ENCODE measurements at places on chromosomes 2 and 18.
A peak's percentile ranks its signal among the peaks of the same experiment; 100 is the strongest.

- no peak for DNase-seq
These were observed 2096.3 kb upstream of the CELF4 start for GRCh38 chr18:39661856-39662366.

DNA sequence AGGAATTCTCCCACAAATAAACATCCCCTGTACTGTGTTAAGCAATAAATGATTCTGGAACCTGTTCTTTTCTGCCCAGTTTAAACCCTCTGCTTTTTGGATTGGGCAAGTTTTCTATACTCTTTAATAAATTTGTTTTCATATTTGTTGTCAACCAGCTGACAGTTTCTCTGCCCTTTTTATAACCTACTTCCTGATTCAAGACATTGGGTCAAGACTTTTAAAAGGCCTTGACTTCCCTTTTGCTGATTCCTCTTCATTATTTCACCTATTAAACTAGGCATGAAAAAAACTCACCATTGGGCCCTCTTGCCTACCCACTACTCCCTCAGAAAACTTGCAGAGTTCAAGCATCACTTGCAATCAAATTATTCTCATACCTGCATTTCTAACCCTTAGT lies 459.5 kb downstream of the ARHGAP15 start:
- DNase-seq: no peak

DNA sequence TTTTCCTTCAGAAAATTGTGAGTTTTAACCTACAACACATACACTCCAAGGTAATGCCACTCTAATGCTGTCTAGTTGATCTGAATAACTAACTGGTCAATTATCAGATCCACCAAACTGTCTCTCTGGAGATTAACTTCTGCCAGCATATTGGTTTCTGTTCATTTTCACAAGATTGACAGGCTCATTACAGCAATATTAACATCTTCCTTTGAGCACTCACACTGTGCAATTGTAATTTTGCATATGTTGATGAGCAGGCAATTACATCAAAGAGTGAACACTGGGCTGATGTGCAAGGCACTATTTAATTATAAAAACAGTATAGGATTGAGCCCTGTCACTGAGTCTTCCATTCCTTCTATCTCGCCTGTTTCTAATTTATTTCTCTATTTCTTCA lies 197.3 kb downstream of the SLC8A1 start:
- no peak for DNase-seq

DNA sequence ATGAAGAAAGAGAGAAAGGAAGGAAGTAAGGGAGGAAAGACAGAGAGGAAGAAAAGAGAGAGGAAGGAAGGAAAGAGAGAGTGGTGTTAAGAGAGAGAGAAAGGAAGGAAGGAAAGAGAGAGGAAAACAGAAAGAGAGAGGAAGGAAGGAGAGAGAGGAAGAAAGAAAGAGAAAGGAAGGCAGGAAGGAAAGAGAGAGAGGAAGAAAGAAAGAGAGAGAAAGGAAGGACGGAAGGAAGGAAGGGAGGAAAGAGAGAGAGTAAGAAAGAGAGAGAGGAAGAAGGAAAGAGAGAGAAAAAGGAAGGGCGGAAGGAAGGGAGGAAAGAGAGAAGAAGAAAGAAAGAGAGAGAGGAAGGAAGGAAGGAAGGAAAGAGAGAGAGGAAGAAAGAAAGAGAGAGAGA lies 127.4 kb downstream of the GALNT3 start:
- DNase-seq: no peak

DNA sequence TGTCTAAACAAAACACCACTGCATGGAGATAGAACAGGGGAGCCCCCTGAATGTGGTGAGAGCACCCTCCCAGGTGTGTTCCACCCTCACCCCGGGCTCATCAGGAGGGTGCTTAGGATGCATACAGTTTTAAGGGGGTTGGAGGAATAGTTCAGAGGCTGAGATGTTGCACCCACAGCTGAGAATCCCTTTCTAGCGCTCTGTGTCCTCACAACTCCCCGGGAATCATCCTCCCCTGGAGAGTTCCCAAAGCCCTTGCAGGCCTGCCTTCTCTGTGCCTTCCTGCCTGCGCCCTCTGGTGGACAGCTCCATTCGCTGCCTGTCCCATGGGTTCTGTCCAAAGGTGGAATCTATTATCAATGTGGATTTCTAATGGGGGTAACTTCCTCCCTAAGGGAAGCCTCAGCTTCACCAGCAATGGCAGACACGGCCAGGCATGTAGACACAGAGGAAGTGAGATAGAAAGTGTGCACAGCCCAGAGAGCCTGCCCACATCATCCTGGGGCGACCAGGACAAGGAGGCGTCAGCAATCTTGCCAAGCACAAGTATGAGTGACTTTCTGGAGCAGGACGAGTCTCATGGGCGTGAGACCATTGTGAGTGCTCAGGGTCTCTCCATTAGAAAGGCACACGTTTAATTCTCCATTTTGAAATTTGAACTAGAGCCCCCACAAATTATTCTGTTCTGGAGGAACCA lies 1.2 kb upstream of the UGT1A5 start:
- peak; percentile 55 for DNase-seq

GRCh38 chr2:42547014-42547413 lies 21.4 kb upstream of the MTA3 start:
- DNase-seq: no peak

DNA sequence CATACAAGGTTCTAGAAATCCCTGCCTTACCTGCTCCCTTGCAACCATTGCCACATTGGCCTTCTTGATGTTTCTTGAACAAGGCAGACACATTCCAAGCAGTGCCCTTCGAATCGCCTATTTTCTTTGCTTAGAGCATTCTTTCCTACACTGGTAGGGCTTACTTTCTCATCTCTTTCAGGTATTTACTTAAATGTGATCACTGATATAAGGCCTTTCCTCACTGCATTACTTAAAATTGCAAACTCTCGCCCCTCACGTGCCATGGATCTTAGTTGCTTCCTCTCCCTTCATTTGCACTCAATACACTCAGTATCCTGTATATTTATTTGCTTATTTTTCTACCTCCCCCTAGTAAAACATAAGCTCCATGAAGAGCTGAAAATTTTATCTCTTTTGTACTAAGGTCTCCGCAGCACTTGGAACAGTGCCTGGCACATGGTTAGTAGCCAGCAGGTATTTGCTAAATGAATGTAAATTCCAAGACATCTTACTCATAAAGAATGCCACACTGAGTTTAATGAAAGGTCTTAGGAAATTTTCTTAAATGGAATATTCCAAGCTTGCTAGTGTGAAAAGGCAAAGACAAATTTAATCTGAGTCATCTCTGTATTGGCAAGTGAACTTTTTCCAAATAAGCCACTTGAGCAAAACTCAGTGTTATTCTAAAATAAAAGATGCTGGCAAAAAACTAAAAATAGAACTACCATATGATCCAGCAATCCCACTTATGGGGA lies 42.4 kb upstream of the FIGN start:
- no peak for DNase-seq

DNA sequence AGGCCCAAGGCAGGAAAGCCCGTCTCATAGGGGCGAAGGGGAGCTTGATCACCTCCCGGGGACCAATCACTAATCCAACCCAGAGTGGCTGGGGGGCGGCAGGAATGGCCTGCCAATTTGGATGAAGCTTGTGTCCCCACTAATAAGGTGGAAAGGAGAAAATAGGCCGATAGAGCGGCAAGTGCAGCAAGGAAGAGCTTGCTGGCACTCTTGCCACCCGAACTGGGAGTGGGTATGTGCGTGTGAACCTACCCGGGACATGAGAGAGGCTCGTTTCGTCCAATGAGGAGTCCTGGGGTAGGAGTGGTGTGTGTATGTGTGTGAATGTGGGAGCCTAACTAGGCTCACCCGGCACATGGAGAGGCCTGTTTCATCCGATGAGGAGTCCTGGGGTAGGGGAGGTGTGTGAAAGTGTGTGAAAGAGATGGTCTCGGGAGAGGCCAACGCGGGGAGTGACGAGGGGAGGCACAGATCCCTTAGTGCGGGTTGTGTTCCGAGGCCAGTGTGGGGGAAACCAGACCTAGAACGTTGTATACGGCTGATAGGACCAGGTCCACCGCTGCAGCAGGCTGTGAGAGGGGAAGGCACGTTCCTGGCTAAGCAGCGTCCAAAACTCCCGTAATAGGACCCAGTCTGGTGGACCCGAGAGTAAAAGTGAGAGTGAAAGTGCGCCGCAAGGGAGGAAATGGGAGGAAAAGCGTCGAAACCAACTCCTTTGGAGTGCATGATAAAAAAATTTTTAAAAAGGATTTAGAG lies 47.1 kb upstream of the SELENOI start:
- no peak for DNase-seq

GRCh38 chr18:67876871-67877270 lies 360.4 kb upstream of the DSEL start:
- DNase-seq: no peak

DNA sequence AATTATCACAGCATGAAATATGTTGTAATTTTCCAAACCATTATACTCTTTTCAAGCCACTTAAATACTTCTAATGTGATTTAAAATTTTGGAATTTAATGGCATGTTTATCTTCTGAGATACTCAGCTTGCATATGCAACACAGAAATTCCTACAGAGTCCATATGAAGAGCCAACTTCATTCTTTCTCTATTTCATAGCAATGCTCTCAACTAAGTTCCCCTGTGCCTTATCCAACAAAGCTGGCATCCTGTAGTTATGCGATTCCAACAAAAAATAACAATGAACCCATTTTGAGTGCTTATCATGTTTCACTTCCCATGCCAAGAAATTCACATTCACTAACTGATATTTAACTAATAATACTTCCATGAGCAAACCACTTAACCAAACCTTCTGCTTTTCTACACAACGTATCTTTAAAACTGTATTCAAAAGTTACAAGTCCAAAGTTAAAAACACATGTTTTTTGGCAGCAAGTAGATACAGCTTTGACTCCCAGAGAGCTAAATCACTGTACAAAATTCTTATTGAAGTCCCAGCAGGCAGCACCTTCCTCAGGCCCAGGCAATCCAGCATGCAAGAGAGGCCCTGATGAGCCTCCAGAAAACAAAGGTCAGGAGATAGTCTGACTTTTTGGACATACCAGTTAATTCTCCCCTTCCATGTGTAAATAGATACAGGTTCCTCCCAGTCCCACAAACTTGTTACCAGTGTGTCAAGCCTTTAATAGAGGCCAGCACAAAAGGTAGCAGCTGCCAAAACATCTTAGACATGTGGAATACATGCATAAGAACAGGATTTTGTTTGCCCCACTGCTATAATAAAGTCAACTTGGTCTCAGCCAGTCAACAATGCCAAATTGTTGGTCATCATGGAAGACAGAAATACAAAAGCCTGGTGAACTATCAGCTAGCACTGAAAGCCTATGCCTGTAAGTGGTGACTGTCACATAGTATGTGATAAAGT lies 113.1 kb upstream of the WDR75 start:
- no peak for DNase-seq

- no peak for DNase-seq
These were observed 4.3 kb downstream of the PMAIP1 start for GRCh38 chr18:59904011-59904601.

- no peak for DNase-seq
These were observed 16.4 kb downstream of the TET3 start for GRCh38 chr2:74001121-74001520.

GRCh38 chr18:52163478-52163877 lies 176.5 kb upstream of the DCC start:
- no peak for DNase-seq

- no peak for DNase-seq
These were observed at the start of gene NTSR2 for GRCh38 chr2:11669454-11670291. NTSR2 (minus strand) TSS chr2:11670195; CDS start chr2:11670129, 66 bp downstream.

DNA sequence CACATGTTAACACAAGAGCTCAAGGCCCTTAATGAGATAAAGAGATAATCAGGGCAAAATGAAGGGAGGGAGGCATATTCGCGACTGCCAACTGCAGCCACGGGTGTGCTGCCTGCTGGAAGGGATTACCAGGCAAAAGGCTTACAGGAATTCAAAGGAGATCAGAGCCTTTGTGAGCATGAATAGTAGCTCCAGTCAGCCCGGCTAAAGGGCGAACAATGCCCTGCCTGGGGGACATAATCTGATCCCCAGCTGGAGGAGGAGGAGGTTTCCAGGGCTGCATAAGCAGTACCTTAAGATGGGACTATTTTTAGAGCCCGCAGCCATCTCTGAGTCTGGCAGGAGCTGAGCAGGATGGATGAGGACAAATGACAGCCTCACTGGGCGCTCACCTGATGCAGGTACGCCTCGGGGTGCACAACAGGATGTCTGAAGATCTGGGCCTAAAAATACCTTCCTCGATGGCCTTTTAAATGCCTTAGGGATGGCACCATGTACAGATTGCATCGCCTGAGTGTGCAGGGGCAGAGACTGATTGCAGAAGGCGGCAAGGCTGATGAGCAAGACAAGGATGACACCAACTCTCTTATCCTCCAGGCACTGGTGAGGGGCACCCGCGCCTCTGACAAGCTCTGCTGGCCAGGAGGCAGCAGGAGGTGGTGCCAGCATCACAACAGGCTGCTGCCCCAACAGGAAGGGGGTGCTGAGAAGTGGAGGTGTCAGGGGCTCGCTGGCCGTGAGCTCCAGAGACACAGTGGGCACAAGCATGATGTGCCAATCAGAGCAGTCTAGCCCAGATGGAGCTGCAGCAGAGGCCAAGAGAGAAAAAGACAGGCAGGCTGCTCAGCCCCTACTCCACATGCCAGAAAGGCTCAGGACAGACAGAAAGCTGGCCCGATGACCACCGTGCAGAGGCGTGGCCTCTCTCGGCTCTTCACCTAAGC lies 111.4 kb downstream of the EIPR1 start:
- no peak for DNase-seq

GRCh38 chr2:26970928-26971627 lies 641 bp downstream of the MAPRE3 start:
- no peak for DNase-seq

DNA sequence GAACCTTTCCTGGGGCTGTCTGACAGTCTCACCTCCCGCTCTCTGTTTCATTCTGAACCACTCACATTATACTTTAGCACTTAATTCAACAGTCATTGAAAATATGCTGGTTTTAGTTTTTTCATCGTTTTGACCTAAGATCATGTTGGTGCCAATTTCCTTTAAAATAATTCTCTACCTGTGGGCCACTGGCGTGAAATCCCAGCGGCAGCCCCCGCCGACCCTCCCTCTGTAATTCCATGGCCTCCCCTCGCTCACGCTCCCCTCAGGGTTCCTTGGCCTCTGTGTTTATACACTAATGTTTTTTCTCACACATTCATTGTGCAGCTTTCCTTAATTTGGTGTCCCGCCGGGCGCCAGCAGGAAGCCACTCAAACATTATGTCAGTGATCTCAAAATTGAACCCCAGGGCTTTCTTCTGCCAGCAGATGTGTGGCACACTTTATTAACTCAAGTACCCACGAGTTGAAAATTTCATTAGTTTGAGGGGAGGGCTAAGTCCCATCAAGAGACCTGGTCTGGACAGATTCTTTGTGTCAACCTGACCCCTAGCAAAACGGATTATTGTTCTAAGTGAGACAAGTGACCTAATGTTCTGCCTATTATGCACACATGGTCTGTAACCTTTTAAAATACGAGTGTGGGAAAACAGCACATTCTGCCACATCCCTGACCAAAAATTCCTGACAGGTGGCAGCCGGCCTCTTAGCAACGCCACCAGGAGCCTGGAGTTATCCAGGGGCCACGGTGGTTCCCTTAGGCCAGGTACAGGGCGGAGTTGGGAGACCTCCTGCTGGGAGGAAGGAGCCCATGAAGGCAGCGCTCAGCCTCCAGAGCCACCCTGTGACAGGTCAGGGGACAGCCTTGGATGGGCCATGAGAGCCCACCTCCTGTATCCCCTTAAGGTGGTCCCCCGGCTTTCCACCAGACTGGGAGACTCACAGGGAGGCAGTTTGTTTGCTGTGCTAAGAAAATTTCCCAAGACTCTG lies 53.1 kb downstream of the APOB start:
- no peak for DNase-seq

Data from stimulated activated CD4-positive, alpha-beta T cell treated with anti-CD3 and anti-CD28 coated beads, Interleukin-4, amount 100 ng/mL, for 48 hours (primary cell).